Uterine smooth muscle cell (primary cell): ENCODE measurements at places on chromosomes 7 and 10. TPM values are rescaled to one million over a fixed set of nuclear protein-coding genes. Genes with fewer than 3 reads are reported as not detected.

POLR2J gene
- total RNA-seq = 19.0 and 21.7 TPM in 2 replicates

HIF1AN gene
- 15.6 and 15.8 TPM in 2 replicates for total RNA-seq

NUDT13 gene
- total RNA-seq = 1.6 and 1.8 TPM in 2 replicates

RNF133 gene
- 0.55 and 1.1 TPM in 2 replicates for total RNA-seq

ACTL6B gene
- total RNA-seq = not detected in 2 replicates

IL6 gene
- 0.55 and 2.9 TPM in 2 replicates for total RNA-seq

MINDY4 gene
- 6.7 and 8.9 TPM in 2 replicates for total RNA-seq
